ENCODE measurements at places on chromosomes 5 and 9. TPM values are rescaled to one million over a fixed set of nuclear protein-coding genes. Genes with fewer than 3 reads are reported as not detected.

The KIF4B gene
- not detected for polyA plus RNA-seq

DNA sequence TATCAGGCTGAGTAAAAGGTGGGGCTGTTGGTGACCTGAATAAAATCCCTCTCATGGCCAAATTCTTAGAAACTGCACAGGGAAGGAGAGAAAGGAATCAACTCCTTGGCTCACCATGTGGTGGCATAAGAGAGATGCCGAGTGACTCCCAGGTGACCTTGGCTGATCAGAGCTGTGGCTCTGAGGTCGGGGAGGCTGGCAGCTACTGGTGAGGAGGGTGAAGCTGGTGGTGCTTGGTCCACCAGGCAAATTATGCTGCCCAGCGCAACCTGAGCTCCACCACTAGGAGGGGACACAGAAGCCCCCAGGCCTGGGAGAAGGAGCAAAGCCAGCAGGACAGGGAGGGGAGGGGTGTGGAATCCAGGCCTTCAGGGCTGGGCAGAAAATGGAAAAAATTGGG is 111.2 kb upstream of the IL12B start:
- DNase-seq = no peak

DNA sequence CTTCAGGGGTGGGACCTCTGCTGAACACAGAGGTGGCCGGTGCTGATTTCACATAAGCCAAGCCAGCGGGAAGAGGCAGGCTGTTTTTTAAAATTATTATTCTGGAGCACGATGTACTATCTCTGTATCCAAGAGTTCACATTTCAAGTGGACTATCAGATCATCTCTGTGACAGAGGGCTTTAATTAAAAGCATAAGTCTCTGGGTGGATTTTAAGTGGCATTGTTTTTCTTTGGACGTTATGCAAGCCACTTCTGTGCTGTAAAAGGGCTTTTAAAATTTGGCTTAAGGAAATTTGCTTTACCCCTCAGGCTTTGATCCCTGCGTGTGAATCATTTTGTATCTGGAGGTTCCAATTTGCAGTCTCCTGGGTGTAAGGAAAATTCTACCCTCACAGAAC is 124.7 kb downstream of the PALM2AKAP2 start:
- peak; percentile 35 for DNase-seq

- no peak for DNase-seq
These were observed 82.0 kb downstream of the PHF2 start for GRCh38 chr9:93658184-93658925.

DNA sequence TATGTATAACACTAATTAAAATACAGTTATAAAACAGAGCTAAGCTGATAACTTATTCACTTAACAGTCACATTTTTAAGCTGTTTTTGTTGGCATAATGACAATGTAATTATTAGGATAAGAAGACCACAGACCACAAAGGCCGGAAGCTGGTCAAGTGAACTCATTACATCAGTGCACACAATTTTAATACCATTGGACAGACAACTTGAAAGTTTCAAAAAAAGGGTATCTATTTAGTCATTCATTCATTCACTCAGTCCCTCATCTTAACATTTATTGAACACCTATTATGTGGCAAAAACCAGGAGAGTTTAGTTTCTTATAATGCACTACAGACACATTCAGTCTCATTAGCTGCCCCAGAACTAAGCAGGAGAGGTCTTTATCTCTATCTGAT is 11.6 kb downstream of the ERP44 start:
- no peak for DNase-seq

DNA sequence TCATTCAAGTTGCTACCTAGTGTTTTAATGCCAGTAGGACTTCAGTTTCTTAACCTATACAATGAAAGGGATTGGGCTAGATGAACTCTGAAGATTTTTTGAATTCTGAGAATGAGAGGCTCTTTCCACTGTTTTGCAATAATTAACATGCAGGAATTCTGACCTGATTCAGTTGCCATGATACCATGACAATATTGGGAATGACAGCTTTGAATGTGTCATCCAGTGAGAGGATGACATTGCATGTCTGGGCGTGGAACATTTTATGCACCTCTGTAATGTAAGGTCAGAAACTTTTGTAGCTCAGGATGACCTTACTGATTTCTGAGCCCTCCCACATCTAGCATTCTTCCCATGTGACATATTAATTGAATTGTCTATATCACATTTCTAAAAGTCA is 30.6 kb upstream of the SPINK5 start:
- DNase-seq = no peak

- DNase-seq = no peak
These were observed 18.1 kb upstream of the CTNND2 start for GRCh38 chr5:11922394-11922793.

DNA sequence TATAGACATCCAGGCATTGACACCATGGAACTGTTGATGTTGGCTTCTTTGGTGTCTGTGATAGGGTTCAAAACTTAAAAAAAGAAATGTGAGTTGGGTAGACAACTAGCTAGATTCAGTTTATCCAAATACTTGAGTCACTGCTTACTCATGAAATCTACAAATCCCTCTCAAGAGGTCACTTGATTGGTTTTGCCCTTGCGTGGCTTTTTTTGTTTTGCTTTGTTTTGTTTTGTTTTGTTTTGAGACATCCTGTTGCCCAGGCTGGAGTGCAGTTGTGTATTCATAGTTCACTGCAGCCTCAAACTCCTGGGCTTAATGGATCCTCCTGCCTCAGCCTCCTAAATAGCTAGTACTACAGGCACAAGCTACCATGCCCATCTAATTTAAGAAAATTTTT is 10.5 kb upstream of the ENTREP1 start:
- no peak for DNase-seq

DNA sequence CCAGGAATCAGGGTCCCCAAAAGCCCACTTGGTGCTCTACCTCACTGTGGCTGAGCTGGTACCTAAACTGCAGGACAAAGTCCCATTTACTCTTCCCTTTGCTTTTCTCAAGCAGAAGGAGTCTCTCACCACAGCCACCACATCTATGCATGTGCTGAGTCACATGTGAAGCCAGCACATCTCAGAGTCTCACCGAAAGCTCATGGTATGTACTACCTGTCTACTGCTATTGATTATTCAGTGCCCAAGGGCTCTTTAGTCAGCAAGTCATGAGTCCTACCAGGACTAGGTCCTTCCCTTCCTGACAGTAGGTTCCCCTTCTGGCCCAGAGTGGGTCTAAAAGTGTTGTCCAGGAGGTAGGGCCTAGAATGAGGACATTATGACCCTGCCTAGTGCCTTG is 130.7 kb upstream of the NTRK2 start:
- no peak for DNase-seq

DNA sequence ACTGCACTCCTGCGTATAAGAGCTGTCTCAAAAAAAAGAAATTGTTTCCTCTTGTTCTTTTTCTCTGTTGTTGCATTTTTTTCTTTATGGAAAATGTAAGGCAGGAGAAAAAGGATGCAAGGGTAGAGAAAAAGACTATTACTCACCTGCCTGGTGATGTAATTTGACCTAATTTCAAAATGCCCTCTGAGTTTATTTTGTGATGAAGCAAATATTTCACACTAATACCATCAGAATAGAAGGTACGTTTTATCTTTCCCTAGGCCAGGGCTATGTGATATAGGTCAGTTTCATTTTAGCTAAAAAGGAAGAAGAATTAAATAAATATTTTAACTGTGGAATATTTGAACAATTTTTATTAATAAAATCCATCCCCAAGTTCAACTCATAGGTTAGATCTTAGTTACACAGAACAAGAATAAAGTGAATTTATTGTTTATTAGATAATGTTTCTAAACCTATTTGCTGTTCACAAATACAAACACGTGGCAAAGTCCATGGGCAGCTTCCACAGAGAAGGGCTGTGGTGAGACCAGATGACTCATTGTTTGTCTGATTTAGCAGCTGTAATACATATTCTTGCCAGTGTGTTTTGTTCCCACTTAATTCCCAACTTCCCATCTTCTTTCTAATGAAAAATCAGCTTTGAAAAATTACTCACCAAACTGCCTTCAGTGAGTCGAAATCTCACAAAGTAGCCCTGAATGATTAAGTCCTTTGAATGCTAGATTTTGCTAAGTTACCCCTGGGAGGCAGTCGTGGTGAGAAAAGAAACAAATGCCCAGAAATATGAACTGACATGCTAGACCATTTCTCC is 52.8 kb upstream of the CCDC112 start:
- peak; percentile 65 for DNase-seq
